ENCODE measurements at places on chromosomes 6 and 20.

DNA sequence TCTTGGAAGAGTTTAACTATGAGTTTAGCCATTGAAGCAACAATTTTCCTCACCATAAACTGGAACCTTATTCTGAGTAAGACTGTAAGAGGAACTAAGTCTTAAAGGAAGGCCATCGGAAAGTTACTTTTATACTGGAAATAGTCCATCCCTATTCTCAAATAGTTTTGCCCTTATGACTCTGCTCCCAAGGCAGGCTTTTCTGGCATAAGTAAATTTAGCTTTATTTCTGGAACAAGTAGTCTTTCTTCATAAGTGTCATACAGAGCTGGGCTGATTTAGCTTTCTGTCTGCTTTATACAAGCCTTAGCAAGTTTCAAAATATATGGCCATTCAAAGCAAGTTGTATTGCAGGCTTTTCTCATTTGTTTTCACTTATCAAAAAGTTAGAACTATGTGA is 328.1 kb downstream of the HACE1 start:
- no peak for DNase-seq

DNA sequence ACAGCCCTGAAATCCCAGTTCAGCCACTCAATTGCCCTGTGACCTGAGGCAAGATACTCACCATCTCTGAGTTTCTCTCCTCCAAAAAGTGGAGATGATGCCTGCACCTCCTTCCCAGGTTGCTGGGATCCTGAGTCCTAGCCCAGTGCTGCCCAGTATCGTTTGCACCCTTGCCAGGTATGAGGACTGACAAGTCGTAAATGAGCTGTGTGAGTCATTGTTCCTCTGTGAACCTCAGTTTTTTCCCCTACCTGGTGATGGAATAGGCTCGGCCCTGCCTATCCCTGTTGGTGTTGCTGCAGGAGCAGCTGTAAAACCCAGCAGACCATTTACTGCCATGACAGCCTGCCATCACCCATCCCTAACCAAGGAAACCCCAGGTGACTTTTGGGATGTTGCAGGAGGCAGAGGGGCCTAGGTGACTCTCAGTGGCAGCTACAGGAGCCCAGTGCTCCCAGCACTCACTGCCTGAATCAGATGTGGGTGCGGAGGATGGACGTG is 229.3 kb downstream of the SYNDIG1 start:
- DNase-seq: no peak

GRCh38 chr20:57772349-57772964 is 62.6 kb upstream of the PMEPA1 start:
- DNase-seq: no peak

DNA sequence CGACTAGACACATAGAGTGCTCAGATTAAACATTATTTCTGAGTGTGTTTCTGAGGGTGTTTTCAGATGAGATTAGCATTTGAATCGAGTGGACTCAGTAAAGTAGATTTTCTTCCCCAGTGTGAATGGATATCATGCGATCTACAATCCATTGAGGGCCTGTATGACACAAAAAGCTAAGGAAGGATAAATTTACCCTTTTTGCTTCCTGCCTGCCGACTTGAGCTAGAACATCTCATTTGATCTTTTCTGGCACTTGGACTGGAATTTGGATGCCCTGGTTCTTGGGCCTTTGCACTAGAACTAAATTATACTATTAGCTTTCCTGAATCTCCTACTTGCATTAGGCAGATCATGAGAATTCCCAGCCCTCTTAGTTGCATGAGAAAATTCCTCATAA is 675.8 kb downstream of the DOK5 start:
- DNase-seq: no peak

DNA sequence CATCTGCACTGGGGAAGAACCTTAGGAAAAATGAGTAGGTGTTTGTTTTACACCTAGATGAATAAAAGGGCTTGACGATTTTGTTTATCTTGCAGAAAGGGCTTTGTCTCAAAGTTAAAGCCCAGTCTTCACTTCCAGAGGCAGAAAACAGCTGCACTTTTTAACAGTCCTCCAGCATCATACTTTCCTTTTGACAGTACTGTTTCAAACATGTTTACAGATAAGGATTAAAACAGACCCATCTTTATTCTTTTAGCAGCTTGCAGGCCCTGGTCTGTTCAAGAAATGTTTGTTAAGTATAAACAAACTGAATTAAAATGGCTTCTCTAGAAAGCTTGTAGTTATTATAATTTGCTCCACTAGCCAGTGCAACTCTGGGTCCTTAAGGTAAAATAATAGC is 374.2 kb downstream of the EPHA7 start:
- no peak for DNase-seq

DNA sequence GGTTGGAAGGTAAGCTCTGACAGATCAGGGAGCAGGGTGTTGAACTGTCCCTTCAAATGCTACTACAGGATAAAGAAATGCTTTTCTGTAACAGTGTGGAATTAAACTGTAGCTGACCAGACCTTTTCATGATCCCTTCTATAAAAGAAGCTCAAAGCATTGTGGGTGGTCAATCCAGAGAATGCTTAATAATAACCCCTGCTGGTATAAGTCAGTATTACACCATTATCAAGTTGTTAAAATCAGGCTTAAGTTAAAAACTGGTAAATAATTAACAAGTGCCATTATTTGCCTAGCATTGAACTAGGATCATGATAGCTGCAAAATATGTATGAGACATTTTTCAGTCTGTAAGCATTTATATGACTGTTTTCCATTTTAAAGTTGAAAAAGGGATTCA is 468.9 kb downstream of the PKHD1 start:
- DNase-seq: no peak

GRCh38 chr6:33343953-33344611 is 26.5 kb upstream of the ZBTB22 start:
- peak; percentile 63 for DNase-seq

DNA sequence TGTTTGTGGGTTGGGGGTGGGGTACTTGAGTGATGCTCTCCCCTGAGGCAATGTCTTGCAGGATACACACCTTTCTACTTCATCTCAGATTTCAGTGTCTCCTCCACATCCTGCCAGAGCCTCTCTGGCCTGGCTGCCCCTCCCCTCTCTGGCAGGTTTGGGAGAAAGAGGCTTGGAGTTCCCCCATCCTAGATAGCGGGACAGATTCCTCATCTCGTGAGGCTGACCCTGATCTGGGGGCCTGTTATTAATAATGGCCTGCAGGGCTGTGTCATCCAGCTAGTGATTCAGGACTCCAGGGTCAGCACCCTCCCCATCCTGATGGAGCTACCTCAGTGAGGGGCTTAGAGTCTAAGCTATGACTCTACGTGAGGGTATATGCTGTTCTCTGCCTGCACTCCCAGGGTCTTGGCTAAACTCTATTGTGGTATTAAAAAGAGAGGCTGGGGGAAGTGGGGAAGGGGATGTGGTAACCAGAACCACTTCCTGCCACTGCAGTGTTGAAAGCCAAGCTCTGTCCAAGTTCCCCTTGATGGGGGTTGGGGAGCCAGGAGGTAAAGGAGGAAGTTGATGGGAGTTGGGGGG is 3.7 kb upstream of the MMP9 start:
- peak; percentile 17 for DNase-seq

GRCh38 chr20:2508631-2509467 is at the start of gene ZNF343:
Gene ZNF343 (minus strand): TSS chr20:2508915. CDS start chr20:2493895, 15,020 bp downstream.
- peak; percentile 64 for DNase-seq

GRCh38 chr6:28943557-28944411 is 20.0 kb upstream of the TRIM27 start:
- no peak for DNase-seq

DNA sequence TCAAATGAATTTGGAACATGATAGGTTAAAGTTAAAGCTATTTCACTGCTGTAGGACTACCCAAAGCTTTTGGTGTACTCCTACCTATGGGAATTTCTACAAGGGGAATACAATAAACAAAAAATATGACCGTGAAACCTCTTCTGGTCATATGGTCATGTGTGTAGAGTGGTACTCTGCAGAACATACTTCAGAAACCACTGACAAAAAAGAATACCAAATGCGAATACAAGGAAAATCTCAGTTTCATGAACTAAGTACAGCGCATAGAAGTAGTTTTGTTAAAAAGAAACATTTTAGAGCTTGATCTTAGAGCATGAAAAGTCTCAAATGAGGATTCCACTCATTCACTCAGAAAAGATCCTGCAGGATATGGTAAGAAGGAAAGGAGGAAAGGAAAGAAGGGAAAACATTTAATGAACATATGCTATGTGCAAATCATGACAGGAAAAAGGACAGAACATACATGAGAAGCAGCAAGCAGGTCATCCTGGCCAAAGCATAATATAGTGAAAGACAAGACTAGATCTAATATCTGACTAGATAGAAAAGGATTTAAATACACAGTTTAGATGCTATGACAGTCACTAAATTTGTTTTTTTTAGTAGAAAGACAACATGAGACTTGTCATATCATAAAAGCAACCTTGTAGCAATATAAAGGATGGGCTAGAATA is 36.5 kb downstream of the SNX14 start:
- no peak for DNase-seq

GRCh38 chr6:92827104-92827503 is 592.3 kb downstream of the EPHA7 start:
- DNase-seq: no peak

GRCh38 chr6:24576447-24576846 is 69.5 kb downstream of the KIAA0319 start:
- no peak for DNase-seq

DNA sequence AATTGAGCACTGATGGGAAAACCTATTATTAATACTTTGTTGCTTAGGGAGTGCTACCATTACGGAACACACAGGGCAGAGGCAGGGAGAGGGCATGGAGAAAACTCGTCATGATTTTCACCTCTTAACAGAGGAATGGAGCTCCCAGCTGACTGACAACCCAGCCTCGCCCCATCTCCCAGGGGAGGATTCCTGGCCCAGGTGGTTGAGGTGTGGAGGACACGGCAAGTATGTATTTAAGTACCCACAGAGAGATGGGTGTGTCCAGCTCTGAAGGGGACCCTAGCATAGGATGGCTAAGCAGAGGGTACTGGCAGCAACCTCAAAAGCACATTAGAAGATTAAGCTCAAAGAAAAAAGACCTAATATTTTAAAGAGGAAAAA is 261.9 kb upstream of the MOCS1 start:
- no peak for DNase-seq

DNA sequence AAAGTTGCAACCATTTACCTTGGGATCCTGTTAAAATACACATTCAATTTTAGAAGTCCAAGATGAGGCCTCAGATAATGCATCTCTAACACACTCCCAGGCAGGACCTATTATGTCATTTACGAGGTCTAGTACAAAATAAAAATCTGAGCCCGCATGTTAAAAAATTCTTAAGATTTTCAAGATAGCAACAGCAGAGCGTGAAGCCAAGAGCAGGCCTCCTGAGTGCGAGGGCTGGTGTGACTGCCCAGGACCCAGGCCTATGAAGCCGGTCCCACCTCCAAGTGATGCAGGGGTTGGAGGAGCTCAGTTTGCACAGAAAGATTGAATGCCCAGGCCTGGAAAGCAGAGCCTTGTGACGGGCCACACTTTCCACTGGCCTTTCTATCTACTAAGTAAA is 211.1 kb upstream of the KCNQ5 start:
- no peak for DNase-seq

GRCh38 chr6:52990342-52990741 is 4.7 kb downstream of the GSTA4 start:
- no peak for DNase-seq

- no peak for DNase-seq
Observed at GRCh38 chr6:56517155-56517745, 125.4 kb downstream of the DST start.

DNA sequence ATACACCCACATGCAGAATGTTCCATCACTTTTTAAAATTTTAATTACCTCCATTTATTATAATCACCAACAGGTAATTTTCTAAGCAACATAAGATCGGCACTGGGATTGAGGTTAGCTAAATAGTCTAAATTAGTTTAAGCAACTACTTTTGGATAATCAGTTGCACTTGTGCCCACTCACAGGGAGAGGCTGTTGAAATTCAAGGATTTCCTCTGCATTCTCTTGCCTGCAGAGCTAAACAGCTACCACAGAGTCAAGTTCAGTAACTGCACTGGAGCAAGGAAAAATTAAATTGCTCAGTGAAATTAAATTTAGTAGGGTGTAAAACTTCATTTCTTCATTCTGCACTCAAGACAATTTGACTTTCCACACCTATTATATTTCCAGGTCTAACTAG is 120.7 kb upstream of the CCDC28A start:
- DNase-seq: no peak

GRCh38 chr20:16194617-16195360 is 378.5 kb downstream of the KIF16B start:
- no peak for DNase-seq

DNA sequence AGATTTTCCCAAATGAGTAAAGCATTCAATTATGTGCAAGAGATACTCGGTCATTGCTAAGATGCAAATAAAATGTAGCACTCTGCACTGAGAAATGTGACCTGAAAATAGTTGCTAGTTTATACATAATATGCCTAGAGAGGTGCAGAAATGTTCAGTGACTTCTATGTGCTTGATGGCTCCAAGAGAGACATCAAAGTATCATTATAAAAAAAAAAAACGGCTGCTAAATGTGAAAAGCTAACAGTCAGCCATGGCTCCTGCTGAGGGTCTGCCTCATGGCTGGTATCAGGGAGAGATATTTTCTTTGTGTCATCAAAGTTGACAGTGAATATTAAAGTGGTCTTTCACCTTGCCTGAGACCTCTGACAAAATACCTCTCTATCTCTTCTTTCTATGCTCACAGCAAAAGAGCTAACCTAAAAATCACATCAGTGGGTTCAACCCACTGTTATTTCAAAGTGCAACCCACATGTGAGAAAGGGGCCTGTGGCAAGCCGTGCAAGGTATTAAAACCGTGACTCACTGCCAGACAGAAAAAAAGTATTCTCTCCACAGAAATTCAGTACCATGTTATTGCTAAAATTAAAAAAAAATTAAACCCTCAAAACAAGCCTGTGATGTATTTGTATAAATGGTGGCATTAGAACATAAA is 259.0 kb downstream of the HIVEP2 start:
- DNase-seq: no peak

- no peak for DNase-seq
Observed at GRCh38 chr6:123089226-123089625, 93.2 kb downstream of the CLVS2 start.

GRCh38 chr20:32067234-32067821 is 15.3 kb downstream of the HCK start:
- DNase-seq: no peak

GRCh38 chr6:84136364-84137050 is 90.9 kb downstream of the CEP162 start:
- DNase-seq: no peak

DNA sequence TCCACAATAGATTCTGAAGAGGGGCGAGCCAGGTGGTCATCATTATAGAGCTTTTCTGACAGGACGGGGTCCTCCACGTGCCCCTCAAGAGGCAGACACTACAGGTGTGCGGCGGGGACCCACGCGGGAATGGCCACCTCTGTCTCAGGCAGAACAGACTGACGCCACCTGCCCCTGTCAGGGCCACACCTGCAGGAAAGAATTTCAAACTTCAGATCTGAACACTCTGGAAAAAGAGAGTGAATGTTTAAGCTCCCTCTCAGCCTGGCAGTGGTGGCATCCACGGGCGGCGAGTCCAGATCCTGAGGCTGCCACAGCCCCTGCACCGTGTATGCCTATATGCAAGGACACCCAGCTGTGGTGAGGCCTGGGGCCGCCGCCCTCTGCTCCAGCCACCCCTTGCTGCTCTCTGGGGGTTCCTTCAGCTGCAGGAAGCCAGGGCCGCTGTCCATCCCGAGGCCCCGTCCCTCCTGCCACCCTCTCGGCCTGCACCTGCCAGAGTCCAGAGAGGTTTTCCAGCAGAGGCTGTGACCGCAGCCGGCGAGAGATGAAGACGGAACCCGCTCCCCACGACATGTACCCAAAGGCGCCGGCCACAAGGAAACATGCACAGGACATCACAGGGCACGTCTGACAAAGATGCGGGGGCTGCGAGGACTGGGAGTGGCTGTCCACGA is 234.9 kb downstream of the ERMARD start:
- DNase-seq: no peak

Measured in effector memory CD4-positive, alpha-beta T cell (primary cell).